ENCODE measurements at places on chromosomes 12 and 14.

DNA sequence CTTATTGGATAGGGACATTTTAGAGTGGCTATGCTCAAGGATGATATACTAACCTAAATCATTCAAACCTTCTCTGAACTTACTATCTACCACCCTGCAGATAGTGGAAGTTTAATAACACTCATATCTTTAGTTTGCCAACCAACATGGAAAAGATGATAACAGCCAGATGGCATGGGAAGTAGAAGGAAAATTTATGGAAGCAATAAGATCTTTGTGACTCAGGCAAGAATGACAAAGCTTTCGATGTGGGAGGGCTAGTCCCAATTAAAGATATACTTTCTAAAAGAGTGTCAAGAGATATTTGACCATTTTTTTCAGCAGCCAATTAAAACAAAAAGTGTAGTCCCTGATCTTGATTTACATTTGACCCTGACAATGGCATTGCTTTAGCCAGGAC is 631.7 kb downstream of the RPS29 start:
- no peak for DNase-seq

DNA sequence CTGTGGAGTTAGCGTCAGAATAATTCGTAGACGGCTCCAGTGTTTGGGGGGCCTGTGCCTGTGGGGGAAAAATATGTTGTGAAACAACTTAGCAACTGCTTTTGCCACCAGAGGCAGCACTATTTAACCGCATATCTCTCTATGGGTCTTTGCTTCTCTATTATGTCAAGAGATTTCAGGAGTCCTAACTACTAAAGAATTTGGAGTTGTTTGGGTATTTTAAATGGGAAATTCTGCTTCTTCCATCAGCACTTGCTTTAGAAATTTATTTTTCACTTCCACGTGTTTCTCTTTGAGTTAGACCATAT is 594 bp upstream of the CLEC14A start:
- no peak for DNase-seq

- DNase-seq = no peak
Observed at GRCh38 chr14:55913324-55914025, 204.7 kb upstream of the PELI2 start.

DNA sequence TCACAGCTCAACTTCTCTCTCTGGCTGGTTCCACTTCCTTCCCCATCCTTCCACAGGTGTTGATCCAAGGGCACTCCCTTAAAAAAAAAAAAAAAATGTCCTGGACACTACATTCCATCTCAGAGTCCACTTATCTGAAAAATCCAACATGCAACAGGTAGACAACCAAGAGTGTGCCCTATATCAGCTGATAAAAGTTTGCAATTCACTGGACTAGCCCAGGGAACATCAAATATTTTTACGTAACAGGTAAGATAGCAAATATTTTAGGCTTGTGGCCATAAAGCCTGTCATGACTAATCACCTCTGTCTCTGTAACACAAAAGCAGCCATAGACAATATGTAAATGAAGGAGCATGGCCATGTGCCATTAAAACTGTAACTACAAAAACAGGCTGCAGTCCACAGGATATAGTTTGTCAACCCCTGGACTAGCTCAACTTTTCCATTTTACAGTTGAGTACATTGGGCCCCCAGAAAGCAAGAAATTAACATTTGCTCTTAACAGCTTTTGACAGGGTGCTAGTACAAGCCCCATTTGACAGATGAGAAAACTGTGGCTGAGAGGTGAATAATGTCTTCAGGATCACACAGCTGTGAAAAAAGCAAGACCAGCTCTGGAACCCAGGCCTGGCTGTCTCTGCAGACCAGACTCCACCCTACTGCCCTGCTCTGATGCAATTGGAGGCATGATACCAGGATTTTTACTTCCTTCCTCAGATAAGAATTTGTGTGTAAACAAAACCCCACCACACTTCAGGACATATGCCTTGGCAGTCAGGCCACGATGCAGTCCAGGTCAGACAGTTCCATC is 68.9 kb downstream of the CMKLR1 start:
- DNase-seq = no peak

DNA sequence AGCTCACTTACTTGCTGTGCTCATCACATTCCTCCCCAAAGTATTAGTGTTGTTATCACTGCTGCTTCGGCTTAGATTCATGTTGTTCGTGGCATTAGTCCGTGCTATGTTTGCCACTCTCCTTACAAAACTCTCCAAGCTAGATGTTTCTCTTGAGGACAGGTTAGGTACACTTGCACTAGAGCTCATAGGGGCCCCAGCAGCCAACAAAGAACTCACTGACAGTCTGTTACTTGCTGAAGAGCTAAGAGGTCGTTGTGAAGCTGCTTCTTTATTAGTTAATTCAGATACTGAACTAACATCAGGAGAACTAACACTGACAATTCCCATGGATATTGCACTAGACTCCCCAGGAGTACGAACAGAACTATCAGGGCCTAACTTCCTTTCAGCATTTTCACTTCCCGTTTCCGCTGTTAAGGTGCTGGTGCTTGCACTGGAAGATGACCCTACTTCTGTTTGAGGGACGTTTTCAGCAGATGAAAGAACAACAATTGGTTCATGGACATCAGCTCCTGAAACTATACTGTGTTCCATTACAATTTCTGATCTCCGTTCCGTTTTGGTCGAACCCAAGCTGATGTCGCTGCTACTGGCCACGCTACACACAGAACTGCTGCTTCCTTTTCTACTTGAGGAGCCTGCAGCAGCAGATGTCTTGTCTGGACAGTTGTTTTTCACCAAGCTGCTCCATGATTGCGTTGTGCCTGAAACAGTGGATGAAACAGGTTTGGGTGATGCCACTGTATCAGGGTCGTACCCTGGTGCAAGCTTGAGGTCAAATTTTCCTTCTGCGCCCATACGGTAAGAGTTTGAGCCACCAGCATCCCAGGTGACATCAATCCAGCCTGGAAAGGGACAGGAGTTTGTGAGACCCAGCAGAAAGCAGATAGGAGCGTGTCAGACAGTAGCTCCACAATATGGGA is 78.7 kb downstream of the HECTD1 start:
- DNase-seq = no peak

- no peak for DNase-seq
Observed at GRCh38 chr14:99733540-99734405, 49.7 kb downstream of the CYP46A1 start.

DNA sequence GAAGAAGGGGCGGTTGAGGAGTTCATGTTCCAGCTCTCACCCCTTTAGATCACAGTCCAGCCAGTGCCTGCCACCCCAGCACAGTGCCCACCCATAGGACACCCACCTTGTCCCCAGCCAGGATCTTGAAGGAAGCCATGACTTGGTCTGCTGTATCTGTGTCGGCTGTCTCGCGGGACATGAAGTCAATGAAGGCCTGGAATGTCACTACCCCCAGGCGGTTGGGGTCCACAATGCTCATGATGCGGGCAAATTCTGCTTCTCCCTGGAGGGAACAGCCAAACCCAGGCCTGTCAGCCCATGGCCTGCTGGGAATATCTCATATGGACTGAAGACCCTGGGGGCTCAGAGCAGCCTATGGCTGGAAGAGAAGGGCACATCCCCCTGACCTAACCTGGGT is 84.1 kb upstream of the ZFP36L1 start:
- DNase-seq = no peak

DNA sequence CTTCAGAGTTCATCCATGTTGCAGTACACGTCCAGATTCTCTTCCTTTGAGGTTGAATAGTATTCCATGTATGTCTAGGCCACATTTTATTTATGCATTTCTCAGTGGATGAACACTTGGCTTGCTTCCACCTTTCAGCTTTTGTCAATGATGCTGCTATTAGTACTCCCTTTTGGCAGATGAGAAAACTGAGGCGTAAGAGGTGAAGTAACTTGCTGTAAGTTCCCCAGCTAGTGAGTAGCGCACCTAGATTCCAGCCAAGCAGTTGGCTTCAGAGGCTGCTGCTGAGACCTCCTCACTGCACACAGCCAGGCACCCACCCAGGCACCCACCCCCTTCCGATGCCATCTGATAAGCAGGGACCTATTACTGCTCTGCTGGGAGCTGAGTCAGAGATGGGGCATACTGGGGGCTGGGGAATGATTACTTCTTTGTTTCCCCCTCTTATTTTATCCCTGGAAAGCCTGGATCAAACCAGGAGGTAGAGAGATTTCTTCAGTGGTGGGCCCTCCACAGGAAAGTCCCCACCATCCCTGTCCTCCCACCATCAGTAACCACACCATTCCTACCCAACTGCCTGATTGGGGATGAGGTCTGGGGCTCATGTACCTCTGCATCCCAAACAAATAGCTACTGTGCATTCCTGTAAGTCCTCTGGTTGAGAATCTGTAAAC is 234.6 kb downstream of the PCNX1 start:
- no peak for DNase-seq

GRCh38 chr12:70002097-70002911 is 177.3 kb downstream of the MYRFL start:
- DNase-seq = no peak

- no peak for DNase-seq
Observed at GRCh38 chr14:94612580-94613554, 676 bp downstream of the SERPINA3 start.

DNA sequence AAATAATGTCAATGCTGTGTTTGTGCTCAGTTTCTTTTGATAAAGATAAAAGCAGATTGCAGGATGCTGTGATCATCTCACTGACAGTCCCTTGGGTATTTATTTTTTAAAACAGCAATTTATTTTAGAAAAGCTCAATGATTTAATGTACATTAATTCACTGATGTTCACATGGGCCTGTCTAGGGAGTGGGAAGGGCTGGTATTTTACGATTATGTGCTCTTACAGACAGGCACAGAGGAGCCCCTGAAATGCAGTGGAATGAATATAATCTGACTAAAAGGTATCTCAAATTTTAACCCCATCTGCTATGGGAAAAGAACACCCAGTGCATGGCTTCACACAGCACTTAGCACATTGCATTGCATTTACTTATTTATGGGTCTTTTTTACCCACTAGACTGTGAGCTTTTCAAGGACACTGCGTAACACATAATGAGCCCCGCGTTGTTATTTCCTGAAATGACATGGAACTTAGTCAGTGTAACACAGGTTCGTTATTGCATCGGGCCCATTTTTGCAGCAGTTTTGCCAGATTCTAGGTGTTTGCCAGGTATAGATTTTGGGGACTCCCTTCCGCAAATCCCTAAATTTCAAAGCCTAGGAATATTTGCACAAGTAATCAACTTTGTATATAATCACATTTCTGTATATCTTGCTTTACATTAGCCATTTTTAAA is 425.3 kb upstream of the FBXO33 start:
- no peak for DNase-seq

DNA sequence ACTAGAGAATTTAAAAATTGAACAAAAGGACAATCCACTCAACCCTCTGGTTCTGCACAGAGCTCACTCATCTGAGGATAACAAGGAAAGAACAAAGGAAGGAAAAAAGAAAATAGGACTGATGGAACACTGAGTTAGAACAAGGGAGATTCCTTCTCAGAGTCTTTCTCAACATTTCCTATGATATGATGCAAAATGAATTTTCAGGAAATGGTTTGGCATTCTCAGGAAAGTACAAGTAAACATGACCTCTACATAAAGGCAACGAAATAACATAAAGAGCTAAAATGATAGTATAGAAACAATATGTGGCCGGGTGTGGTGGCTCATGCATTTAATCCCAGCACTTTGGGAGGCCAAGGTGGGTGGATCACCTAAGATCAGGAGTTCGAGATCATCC is 135.8 kb downstream of the ITPR2 start:
- DNase-seq = no peak

DNA sequence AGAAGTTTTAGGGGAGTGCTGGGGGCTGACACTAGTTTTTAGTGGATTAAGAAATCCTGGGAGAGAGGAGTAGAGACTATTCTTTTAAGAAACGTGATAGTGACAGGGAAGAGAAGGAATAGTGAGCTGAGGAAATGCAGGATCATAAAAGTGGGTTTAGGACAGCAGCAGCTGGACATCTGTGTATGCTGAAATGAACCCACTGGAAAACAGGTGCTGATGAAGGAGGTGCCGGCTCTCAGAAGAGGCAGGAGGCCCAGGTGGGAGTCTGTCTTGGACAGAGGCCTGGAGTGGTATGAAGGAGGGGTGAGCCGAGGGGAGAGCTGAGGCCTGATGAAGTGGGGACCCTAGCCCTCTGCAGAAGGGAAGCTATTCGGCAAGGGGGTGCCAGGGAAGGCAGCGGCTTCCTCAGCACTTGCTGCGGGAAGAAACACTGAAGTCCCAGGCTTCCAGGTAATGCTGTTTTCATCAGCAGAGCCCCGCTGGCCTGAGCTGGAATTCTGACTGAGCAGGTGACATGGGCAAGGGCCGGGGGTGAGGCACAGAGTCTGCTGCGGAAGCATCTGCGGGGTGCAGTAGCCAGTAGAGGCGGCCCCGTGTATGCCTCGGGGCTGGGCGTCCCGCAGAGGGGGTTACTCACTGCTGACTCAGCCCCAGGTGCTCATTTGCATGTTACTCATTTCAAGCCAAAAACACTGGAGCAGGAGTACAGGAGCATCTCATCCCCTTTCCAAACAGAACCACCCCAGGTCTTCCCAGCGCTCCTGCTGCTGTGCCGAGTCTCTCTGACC is 89.7 kb downstream of the TMCC3 start:
- DNase-seq = peak; percentile 50

DNA sequence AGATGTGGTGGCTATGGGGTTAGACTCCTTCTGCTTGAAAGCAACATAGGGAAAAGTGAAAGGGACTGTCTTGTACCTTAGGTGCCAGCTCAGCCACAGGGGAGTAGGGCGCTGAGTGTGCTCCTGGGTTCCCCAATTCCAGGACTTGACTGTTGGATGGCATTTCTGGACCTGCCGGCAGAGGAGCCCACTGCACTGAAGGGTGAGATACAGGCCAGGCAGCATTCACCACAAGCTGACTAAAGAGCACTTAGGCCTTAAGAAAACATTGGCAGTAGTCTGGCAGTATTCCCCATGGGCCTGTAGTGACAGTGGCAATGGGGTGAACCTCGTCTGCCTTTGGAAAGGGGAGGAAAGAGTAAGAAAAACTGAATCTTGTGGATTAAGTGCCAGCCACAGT is 67.1 kb upstream of the TMTC2 start:
- no peak for DNase-seq

DNA sequence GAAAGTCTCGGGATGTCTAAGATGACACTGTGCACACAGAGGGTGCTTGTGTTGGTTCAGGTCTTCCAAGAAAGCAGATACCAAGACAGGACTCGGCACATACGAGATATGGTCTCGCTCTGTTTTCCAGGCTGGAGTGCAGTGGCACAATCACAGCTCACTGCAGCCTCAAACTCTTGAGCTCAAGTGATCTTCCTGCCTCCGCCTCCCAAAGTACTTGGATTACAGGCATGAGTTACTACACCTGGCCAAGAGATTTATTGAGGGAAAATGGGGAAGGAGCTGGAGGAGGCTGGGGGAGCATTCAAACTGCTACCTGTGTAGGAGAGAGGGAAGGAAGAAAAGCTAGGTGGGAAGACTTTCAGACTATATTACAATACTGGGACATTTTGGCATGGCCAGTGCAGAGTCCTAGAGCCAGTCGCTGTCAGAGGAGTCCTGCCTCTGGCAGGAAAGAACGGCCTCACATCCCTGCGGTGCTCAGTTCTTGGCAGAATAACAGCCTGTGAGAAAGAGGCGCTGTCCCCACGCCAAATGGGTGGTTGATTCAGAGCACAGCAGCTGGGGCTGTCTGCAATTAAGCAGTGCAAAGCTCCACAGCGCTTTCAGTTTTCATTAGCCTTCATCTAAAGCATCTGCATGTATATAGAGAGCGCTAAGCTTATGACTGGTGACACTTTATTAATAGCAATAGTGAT is 18.3 kb downstream of the SLC17A8 start:
- DNase-seq = peak; percentile 71
